M059J (cell line): ENCODE measurements at places on chromosomes 16 and 17.

GRCh38 chr17:45299361-45299760, 17.5 kb downstream of the MAP3K14 start:
- DNase-seq: no peak

DNA sequence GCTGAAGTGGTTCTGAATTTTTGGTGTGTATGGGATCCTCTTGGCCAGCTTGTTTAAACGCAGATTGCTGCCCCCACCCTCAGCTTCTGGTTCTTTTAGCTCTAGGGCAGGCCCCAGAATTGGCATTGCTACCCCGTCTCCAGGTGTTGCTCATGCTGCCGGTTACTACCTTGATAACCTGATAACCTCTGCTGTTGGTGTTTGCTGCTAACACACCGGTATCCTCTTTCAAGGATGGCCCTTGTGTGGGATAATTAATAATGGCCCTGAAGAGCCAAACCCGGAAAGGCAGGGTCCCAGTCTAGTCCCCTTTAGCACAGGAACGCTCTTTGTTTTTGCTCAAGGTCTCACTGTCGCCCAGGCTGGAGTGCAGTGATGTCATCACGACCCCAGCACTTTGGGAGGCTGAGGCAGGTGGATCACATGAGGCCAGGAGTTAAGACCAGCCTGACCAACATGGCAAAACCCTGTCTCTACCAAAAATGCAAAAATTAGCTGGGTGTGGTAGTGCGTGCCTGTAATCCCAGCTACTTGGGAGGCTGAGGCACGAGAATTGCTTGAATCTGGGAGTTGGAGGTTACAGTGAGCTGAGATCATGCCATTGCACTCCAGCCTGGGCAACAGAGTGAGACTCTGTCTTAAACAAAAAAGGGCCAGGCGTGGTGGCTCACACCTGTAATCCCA, 1.3 kb upstream of the ST3GAL2 start:
- DNase-seq: no peak

DNA sequence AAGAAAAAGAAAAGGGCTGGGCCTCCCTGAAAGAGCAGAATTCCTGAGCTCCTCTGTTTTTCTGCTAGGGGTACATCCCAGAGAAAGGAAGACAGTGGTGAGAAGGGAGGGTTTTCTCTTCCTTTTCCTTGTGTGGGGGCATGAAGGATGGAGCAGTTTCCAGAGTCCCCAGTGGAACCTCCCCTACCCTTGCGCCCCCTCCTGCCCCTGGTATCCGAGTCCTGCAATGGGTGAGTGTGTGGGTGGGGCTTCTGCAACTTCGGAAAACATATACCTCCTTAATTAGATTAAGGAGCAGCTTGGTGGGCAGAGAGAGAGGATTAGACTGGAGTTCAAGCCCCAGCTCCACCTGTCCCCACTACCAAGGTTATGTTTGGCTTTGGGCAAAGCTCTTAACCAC, 5.4 kb upstream of the GIP start:
- no peak for DNase-seq

- peak; percentile 94 for DNase-seq
Measured at GRCh38 chr16:68265078-68265920, 973 bp downstream of the SLC7A6 start.

- no peak for DNase-seq
Measured at GRCh38 chr17:67403065-67403464, 26.0 kb downstream of the PITPNC1 start.

- no peak for DNase-seq
Measured at GRCh38 chr17:48609759-48610281, 997 bp downstream of the HOXB7 start.
